CD8-positive, alpha-beta memory T cell (primary cell): ENCODE measurements at places on chromosomes 13 and 19.

DNA sequence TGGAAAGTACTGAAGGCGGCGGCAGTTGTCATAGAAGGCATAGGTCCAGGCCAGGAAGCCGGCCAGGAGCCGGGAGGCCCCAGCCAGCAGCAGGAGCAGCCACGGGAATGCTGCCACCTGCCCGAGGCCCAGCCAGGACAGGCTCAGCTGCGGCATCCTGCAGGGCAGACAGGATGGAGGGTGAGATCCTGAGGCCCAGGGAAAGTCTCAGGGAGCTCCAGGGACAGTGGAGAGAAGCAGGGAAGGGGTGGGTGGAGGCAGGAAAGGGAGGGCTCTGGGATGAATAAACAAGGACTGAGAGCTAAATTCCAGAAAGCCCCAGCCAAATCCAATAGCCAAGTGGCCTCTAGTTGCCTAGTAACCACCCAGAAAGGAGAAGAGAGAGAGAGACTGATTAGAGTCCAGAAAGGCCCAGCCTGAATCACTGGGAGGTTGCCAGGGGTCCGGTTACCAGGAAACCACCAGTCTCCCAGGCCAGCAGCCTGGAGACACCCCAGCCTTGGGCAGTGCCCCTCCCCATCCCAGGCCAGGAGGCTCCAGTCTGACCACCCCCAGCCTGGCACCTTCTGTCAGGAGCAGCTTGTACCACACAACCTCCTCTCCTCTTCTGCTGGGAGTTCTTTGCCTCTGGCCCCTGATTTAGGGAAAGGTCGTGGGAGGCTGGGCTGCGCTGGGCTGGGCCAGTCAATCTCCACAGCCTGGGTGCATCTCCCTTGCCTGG, 7.5 kb upstream of the OR10H5 start:
- no peak for DNase-seq
- no peaks in the 10 kb centered on the region for H3K36me3 ChIP-seq
- H3K27me3 ChIP-seq: peaks cover 7% of the 10 kb centered on the region
- H3K27ac ChIP-seq: no peak overlapping the region
- no peak overlapping the region for H3K4me3 ChIP-seq
- no peaks in the 10 kb centered on the region for H3K4me1 ChIP-seq

GRCh38 chr13:40586886-40587565, 79.4 kb downstream of the FOXO1 start:
- H3K27me3 ChIP-seq: no peaks in the 10 kb centered on the region
- no peaks in the 10 kb centered on the region for H3K36me3 ChIP-seq
- DNase-seq: no peak
- H3K27ac ChIP-seq: no peak overlapping the region
- H3K4me3 ChIP-seq: no peak overlapping the region
- peaks cover 76% of the 10 kb centered on the region for H3K4me1 ChIP-seq

GRCh38 chr13:28299916-28300315, 161.6 kb downstream of the PAN3 start:
- H3K4me1 ChIP-seq: no peaks in the 10 kb centered on the region
- no peaks in the 10 kb centered on the region for H3K27me3 ChIP-seq
- H3K27ac ChIP-seq: no peak overlapping the region
- DNase-seq: no peak
- H3K36me3 ChIP-seq: no peaks in the 10 kb centered on the region

DNA sequence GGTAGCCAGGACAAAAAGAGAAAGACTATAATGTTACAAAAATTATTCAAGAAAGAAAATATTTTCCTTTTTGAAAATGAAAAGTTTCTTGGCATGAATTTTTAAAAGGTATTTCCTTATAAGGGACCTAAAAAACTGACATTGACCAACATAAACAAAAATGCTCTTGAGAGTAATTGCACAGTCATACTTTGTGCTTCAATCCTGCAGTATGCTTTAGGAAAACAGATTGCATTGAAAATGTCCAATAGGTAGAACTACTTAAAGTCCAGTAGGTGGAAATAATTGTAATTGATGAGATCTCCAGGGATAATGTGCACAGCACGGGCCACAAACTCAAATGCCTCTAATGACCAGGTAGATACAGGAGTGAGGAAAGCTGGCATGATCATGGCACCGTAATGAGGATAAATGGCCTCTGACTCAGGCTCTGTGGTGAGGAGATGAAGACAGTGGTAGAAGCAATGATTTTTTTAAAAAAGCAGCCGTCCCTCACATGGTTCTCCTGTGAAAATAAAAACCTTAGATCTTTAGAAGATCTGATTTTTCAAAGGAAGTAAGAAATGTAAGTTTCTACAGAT, 278.0 kb downstream of the ITGBL1 start:
- no peaks in the 10 kb centered on the region for H3K36me3 ChIP-seq
- no peak overlapping the region for H3K27ac ChIP-seq
- H3K27me3 ChIP-seq: no peaks in the 10 kb centered on the region
- H3K4me3 ChIP-seq: no peak overlapping the region

- no peaks in the 10 kb centered on the region for H3K4me1 ChIP-seq
- H3K36me3 ChIP-seq: no peaks in the 10 kb centered on the region
- no peak overlapping the region for H3K4me3 ChIP-seq
These were observed 21.0 kb upstream of the CD33 start for GRCh38 chr19:51203916-51204315.

GRCh38 chr13:111975539-111976473, 91.1 kb upstream of the SOX1 start:
- no peak overlapping the region for H3K4me3 ChIP-seq
- no peaks in the 10 kb centered on the region for H3K4me1 ChIP-seq
- no peak overlapping the region for H3K27ac ChIP-seq
- no peaks in the 10 kb centered on the region for H3K36me3 ChIP-seq
- no peak for DNase-seq

- peak overlapping the region; percentile 84 for H3K27ac ChIP-seq
- H3K4me3 ChIP-seq: peak overlapping the region; percentile 93
- no peaks in the 10 kb centered on the region for H3K27me3 ChIP-seq
- H3K4me1 ChIP-seq: peaks cover 25% of the 10 kb centered on the region
These were observed 968 bp downstream of the RAVER1 start for GRCh38 chr19:10332158-10332964.

GRCh38 chr13:52749419-52749818, 9.8 kb upstream of the CNMD start:
- H3K4me1 ChIP-seq: no peaks in the 10 kb centered on the region
- no peaks in the 10 kb centered on the region for H3K27me3 ChIP-seq
- no peak overlapping the region for H3K4me3 ChIP-seq
- no peaks in the 10 kb centered on the region for H3K36me3 ChIP-seq

GRCh38 chr19:42017040-42017439, 23.0 kb upstream of the ATP1A3 start:
- H3K36me3 ChIP-seq: no peaks in the 10 kb centered on the region
- H3K27ac ChIP-seq: no peak overlapping the region
- H3K4me3 ChIP-seq: no peak overlapping the region
- no peak for DNase-seq
- no peaks in the 10 kb centered on the region for H3K4me1 ChIP-seq

- H3K36me3 ChIP-seq: no peaks in the 10 kb centered on the region
- H3K27ac ChIP-seq: no peak overlapping the region
- H3K4me1 ChIP-seq: no peaks in the 10 kb centered on the region
These were observed 115.4 kb upstream of the TMTC4 start for GRCh38 chr13:100789968-100790367.

GRCh38 chr19:8584965-8585893, 8.0 kb upstream of the MYO1F start:
- H3K27me3 ChIP-seq: no peaks in the 10 kb centered on the region
- H3K4me1 ChIP-seq: peaks cover 5% of the 10 kb centered on the region
- no peaks in the 10 kb centered on the region for H3K36me3 ChIP-seq

- H3K4me1 ChIP-seq: no peaks in the 10 kb centered on the region
- H3K27me3 ChIP-seq: no peaks in the 10 kb centered on the region
- no peaks in the 10 kb centered on the region for H3K36me3 ChIP-seq
- H3K27ac ChIP-seq: peak overlapping the region; percentile 33
- H3K4me3 ChIP-seq: no peak overlapping the region
- DNase-seq: no peak
These were observed 25.2 kb upstream of the IGSF23 start for GRCh38 chr19:44587963-44588770.

- peaks cover 8% of the 10 kb centered on the region for H3K27me3 ChIP-seq
- DNase-seq: no peak
- no peak overlapping the region for H3K4me3 ChIP-seq
- no peaks in the 10 kb centered on the region for H3K4me1 ChIP-seq
These were observed 39.3 kb downstream of the SIGLEC7 start for GRCh38 chr19:51181377-51181912.

- H3K4me3 ChIP-seq: no peak overlapping the region
- H3K27me3 ChIP-seq: no peaks in the 10 kb centered on the region
- H3K36me3 ChIP-seq: no peaks in the 10 kb centered on the region
- H3K4me1 ChIP-seq: no peaks in the 10 kb centered on the region
- DNase-seq: no peak
These were observed 902.3 kb upstream of the MIR17HG start for GRCh38 chr13:90445179-90445578.

GRCh38 chr19:58575183-58576041, 2.3 kb upstream of the MZF1 start:
- DNase-seq: peak; percentile 76
- H3K4me3 ChIP-seq: peak overlapping the region; percentile 92
- H3K4me1 ChIP-seq: peaks cover 29% of the 10 kb centered on the region
- H3K36me3 ChIP-seq: no peaks in the 10 kb centered on the region

DNA sequence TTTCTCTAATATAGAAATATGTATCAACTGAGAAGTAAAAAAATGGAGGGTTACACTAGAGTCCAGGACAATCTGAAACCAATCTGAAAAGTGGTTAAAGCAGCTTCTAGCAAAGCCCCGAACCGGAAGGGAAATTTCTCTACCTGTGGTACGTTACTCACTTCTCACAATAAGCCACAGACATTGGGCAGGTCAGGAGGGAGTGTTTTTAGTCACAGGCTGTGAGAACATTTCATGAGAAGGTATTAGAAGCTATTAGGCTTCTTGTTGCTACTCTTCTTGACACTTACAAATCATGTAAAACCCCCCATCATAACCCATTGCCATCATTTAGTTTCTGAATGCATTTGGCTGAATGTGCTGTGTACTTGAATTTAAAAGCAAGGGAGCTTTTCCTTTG, 120.9 kb downstream of the NUFIP1 start:
- H3K27ac ChIP-seq: no peak overlapping the region
- H3K4me3 ChIP-seq: no peak overlapping the region
- H3K36me3 ChIP-seq: no peaks in the 10 kb centered on the region
- H3K27me3 ChIP-seq: no peaks in the 10 kb centered on the region

DNA sequence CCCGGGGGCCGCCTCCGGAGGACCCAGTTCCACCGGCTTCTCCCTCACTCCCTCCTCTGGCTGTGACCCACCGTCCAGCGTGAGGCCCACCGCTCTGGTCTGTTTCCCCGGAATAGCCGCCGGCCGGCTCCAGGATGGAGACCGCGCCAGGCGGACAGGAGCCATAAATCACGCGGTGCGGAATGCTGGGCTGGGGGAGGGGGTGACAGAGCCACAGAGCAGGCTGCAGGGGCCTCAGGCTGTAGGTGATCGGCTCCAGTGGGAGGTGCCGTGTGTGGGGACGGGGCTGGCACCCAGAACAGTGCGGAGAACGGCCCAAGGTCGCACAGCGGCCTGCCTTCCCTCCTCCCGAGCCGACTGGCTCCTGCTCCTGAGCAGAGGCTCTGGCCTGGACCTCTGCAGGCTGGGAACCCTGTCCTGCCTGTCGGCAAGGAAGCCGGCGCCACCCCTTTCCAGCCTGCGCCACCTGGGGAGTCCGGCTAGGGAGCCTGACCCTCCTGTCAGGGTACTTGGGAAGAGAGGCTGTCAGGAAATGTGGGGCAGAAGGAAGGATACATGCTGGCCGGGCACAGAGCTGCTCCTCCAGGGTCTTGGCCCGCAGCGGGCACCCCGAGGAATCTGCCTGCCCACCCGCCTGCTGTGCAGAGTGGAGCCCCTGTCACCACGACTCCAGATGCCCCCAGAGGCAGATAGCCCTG, 8.3 kb downstream of the PIAS4 start:
- no peak overlapping the region for H3K4me3 ChIP-seq
- H3K27me3 ChIP-seq: no peaks in the 10 kb centered on the region
- no peaks in the 10 kb centered on the region for H3K36me3 ChIP-seq
- DNase-seq: no peak
- H3K4me1 ChIP-seq: peaks cover 6% of the 10 kb centered on the region

DNA sequence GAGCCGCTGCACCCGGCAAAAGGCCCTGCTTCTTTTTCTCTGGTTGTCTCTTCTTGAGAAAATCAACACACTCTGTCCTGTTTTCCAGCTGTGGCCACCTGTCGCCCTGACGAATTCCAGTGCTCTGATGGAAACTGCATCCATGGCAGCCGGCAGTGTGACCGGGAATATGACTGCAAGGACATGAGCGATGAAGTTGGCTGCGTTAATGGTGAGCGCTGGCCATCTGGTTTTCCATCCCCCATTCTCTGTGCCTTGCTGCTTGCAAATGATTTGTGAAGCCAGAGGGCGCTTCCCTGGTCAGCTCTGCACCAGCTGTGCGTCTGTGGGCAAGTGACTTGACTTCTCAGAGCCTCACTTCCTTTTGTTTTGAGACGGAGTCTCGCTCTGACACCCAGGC, 17.2 kb downstream of the LDLR start:
- no peak overlapping the region for H3K4me3 ChIP-seq
- DNase-seq: no peak
- H3K27me3 ChIP-seq: no peaks in the 10 kb centered on the region
- H3K36me3 ChIP-seq: peaks cover 25% of the 10 kb centered on the region
- H3K27ac ChIP-seq: no peak overlapping the region

DNA sequence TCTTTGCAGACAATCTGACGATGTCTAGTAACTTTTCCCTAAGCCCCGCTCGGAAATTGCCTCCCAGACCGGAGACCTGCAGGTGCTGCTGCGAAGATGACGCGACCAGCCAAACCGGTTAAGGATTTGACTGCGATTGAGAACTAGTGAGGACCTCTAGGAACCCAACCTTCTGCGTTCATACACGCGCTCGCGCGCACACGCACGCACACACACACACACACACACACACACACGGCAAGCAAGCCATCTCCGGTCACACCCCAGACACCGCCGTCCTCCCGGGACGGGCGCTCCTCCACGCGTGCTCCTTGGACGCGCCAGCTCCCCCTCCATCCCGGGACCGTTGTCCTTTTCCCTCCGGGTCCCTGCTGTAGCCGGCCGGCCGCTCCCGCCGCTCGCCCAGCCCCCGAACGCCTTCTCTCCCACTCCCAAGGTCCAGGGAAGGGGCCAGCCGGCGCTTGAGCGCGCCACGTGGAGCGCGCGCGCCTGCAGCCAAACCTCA, 1.2 kb downstream of the TBC1D4 start:
- no peaks in the 10 kb centered on the region for H3K36me3 ChIP-seq
- no peak overlapping the region for H3K27ac ChIP-seq
- H3K4me1 ChIP-seq: peaks cover 5% of the 10 kb centered on the region
- peaks cover 34% of the 10 kb centered on the region for H3K27me3 ChIP-seq
- H3K4me3 ChIP-seq: no peak overlapping the region

GRCh38 chr19:1931445-1931844, 9.5 kb upstream of the CSNK1G2 start:
- no peak overlapping the region for H3K4me3 ChIP-seq
- H3K4me1 ChIP-seq: peaks cover 20% of the 10 kb centered on the region
- no peak for DNase-seq
- H3K27ac ChIP-seq: no peak overlapping the region

GRCh38 chr19:16226184-16226591, 28.5 kb downstream of the AP1M1 start:
- peaks cover 32% of the 10 kb centered on the region for H3K36me3 ChIP-seq
- H3K4me1 ChIP-seq: no peaks in the 10 kb centered on the region
- no peak for DNase-seq
- H3K27ac ChIP-seq: no peak overlapping the region
